IPS-NIHi11 (cell line): ENCODE measurements at places on chromosomes 12 and 14.

DNA sequence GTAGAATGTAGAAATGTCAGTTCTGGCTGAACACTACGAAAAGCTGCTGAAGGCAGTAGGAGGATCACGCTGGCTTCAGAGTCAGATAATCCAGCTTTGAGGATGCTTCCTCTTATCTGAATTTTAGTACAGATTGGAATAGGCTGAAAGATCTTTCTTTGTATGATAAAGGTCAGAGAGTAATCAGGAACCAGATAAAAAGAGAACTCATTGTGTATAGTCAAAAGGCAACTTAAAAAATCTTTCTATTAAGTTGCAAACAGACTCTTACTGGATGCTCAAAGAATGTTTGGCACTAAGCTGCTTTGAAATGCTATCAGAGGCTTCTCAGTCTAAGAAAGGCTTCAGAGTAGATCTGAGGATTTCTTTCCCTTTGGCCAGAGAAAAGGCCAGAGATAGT, 21.8 kb upstream of the TRHDE start:
- no peak for DNase-seq

DNA sequence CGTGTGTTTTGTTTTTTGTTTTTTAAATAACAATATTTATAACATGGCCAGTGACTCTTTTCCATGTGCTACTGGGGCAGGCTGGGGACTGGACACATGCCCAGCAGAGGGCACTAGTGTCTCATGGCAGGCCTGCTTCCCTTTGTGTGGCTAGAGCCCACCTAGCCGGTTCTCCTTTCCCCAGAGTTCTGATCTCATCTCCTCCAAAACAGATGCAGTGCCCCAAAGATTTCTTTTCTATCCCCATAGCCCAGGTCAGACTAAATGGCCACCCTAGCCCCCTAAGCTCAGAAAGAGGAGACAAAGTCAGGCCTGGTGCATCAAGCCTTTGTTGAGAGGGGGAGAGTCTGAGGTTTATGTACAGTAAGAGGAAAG, 21.2 kb downstream of the PRPF40B start:
- DNase-seq: peak; percentile 91

DNA sequence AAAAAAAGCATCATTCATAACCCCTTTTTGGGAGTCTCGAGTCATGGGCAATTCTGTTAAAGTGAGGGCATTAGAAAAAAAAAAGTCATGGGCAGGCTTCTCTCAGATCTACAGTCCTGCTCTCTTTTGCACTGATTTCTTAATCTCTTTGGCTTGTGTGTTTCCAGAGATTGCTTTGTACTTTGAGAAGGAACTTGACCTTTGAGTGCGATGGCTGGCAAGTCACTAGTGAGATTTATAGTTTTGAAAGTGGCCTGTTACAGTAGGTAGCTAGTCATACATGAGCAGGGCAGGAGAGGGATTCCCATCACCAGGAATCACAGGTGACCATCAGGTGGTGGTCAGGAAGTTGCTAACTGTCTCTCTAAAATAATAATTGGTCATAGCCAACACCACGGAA, 119.6 kb downstream of the KCNMB4 start:
- DNase-seq: no peak

DNA sequence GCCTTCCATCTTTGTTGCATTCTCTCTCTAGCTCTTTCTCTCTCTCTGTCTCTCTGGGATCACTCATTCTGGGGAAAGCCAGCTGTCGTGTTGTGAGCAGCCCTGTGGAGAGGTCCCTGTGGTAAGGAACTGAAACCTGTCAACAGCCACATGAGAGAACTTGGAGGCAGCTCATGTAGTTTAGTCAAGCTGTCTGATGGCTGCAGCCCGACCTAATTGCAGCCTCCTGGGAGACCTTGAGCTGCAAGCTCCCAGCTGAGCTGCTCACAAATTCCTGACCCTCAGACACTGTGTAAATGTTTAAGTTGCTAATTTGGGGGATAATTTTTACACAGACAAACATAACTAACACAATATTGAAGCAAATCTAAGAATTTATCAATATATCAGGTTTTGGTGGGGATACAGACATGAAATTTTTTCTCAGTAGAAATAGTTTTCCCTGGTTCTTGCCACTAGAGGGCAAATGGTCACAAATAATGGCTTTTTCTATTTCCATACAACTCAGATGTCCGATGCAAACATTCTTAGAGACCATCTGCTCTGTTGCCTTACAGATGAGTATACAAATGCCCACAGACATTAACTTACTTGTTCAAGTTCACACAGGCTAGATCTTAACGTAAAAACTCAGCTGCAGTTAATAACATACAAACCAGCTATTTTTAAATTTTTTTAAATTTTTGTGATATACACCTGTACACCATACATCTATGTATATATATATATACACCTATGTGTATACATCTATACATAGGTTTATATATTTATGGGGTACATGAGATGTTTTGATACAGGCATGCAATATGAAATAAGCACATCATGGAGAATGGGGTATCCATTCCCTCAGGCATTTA, 15.5 kb upstream of the KRR1 start:
- peak; percentile 56 for DNase-seq

GRCh38 chr12:82937151-82937550, 250.4 kb downstream of the TMTC2 start:
- DNase-seq: no peak

- no peak for DNase-seq
Measured at GRCh38 chr14:20387576-20387975, 25.7 kb downstream of the TEP1 start.

- DNase-seq: no peak
Measured at GRCh38 chr12:52227606-52228166, 5.4 kb upstream of the KRT7 start.

- no peak for DNase-seq
Measured at GRCh38 chr14:34457186-34457585, 4.9 kb downstream of the SPTSSA start.

- peak; percentile 79 for DNase-seq
Measured at GRCh38 chr12:114166362-114166761, 200.2 kb upstream of the RBM19 start.

DNA sequence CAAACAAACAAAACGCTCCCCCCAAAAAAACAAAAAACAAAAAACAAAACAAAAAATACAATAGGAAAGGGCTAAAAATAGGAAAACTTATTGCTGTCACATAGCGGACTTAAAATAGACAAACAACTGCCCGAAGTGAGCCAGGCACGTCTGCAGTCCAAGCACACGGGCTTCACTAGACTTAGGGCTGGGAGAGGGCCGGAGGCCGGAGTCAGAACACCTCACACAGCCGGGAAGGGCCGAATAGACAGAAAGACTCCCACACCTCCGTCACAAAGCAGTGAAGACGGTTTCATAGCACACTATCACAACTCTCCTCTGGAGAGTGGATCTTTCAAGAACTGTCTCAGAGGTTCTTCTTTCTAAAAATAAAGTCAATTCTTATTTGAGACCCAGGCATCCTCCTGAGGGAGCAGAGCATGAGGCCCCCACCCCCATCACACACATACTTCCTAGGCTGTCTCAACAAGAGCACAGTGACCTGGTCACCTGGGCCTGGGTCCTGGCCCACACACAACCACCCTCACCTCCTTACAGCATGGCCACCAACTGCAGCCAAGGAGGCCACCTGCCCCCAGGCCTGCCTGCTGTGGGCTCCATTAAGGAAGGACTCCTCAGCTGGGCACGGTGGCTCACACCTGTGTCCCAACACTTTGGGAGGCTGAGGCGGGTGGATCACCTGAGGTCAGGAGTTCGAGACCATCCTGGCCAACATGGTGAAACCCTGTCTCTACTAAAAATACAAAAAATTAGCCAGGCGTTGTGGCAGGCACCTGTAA, 6.7 kb downstream of the BAG5 start:
- DNase-seq: no peak

GRCh38 chr12:130335517-130336392, 1.9 kb upstream of the PIWIL1 start:
- DNase-seq: no peak

DNA sequence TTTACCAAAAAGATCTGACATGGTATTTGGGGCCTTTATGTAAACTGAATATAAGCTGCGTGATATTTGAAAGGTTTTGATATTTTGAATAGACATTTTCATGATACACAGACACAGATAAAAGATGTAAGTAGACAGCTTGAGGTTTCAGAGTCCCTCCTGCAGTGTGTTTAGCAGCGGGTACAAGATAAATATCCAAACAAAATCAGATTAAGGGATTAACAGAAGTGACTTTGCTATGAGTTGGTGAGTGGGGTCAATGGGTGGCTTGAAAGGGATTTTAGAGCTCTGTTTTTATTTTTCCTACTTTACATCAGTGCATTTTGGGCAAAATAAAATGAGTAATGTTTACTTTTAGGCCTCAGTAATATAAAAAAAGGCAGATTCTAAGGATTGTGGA, 84.1 kb downstream of the IGF1 start:
- DNase-seq: no peak

- DNase-seq: no peak
Measured at GRCh38 chr14:76958980-76959710, 69.4 kb downstream of the IRF2BPL start.

- DNase-seq: no peak
Measured at GRCh38 chr12:40216516-40217288, 8.1 kb upstream of the LRRK2 start.

DNA sequence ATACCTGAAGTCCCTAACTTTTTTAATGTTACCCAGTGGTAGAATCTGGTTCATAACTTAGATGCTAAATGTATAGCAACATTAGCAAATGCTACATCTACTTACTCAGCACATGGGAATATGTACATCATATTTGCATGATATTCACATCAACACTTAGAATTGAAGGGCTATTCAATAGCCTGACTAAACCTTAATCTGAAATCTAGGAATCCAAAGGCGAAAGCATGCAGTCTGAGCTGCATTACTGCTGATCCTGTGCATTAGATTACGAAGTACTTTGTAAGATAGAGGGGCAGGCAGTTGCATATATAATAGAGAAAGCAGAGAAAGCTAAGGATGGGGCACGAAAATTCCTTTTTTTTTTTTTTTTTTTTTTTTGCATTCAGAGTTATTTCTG, 40.4 kb downstream of the SLC38A4 start:
- DNase-seq: no peak
